ENCODE measurements at places on chromosomes 3 and 15.

GRCh38 chr15:91408476-91409076 lies 308.5 kb downstream of the SV2B start:
- DNase-seq = no peak

GRCh38 chr3:7744850-7745249 lies 756.8 kb upstream of the LMCD1 start:
- no peak for DNase-seq

DNA sequence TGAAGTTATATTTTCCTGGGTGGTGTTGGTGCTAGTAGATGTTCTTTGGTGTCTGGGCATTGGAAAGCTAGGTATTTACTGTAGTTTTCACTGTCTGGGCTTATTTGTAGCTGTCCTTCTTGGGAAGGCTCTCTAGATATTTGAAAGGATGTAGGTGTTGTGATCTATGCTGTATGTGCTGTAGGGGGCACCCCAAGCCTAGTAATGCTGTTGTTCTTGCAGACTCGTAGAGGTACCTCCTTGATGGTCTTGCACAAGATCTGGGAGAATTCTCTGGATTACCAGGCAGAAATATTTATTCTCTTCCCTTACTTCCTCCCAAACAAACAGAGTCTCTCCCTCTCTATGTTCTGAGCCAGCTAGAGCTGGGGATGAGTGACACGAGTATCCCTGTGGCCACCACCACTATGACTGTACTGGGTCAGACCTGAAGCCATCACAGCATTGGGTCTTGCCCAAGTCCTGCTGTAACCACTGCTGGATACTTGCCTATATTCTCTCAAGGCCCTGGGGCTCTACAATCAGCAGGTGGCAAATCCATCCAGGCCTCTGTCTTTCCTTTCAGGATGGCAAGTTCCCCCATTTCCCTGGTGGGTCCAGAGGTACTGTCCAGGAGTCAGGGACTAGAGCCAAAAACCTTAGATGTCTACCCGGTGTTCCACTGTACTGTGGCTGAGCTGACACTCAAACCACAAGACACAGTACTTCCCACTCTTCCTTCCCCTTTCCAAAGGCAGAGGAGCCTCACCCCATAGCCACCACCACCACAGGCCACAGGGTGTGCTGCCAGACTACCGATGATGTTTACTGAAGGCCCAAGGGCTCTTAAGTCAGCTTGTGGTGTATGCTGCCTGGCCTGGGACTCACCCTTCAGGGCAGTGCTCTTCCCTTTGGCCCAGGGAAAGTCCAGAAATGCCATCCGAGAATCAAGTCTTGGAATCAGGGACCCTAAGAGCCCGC lies 195.2 kb upstream of the DPPA4 start:
- DNase-seq = no peak

DNA sequence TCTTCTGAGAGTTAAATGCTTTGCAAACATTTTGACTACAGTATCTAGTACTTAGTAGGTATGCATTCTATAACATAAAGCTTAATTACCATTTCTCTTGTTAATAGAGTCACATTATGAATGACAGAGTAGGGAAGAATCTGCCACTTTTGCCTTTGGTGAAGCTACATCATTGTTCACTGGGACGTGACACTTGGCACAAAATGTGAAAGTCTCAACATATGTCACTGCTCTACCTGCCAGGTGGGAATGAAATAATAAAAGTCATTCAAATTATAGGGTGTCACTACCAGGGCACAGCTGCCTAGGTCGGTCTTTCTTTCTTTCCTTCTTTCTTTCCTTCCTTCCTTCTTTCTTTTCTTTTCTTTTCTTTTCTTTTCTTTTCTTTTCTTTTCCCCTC lies 17.6 kb downstream of the GPR87 start:
- DNase-seq = no peak

GRCh38 chr3:157498371-157498770 lies 4.8 kb downstream of the VEPH1 start:
- DNase-seq = no peak

DNA sequence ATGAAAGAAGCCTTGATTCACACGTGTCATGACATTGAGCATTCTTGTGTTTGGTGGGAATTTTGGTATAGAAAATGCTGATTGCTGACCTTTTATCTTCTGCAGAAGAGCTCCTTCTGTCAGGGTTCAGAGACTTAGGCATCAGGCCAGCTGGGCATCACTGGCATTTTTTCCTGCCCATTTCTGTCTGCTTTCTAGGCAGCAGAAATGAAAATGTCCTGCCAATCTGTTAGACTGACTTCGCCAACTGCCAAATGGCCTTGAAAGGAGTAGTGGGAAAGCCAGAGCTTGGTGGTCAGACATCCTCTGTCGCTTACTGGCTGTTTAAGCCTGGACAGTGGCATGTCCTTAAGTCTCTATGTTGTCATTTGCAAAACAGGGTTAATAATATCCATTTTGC lies 57.4 kb downstream of the EEFSEC start:
- DNase-seq = no peak

DNA sequence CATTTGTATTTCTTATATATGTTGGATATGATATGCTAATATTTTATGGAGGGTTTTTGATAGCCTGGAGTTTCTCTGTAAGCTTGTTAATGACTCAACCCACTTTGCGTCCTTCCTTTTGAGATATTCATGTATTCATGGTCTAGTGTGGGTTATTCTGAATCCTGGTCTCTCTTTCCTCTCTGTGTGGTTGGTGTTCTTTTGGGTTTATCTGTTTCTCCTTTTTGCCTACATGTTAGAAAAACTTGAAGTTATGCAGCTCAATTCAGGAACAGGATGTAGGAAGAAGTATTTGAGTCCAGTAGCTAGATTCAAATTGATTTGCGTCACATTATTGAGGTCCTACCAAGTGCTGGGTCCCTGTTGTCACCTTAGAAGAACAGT lies 28.1 kb downstream of the CMTM7 start:
- no peak for DNase-seq

DNA sequence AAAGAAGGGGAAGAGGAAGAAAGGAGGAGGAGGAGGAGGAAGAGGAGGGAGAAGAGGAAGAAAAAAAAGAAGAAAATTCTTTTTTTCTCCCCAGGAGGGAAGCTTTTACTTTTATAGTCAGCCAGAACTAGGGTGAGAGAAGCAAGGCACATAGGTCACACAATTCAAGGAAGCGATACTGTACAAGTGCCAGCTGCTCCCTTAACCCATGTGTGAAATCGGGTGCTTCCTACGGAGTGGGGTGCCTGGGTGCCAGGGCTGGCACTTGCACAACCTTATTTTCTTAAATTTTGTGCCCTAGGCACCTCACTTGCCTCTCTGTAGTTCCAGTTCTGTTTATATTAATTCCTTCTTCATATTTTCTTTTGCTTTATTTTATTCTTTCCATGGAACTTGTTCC lies 150.4 kb downstream of the LIPC start:
- DNase-seq = no peak

DNA sequence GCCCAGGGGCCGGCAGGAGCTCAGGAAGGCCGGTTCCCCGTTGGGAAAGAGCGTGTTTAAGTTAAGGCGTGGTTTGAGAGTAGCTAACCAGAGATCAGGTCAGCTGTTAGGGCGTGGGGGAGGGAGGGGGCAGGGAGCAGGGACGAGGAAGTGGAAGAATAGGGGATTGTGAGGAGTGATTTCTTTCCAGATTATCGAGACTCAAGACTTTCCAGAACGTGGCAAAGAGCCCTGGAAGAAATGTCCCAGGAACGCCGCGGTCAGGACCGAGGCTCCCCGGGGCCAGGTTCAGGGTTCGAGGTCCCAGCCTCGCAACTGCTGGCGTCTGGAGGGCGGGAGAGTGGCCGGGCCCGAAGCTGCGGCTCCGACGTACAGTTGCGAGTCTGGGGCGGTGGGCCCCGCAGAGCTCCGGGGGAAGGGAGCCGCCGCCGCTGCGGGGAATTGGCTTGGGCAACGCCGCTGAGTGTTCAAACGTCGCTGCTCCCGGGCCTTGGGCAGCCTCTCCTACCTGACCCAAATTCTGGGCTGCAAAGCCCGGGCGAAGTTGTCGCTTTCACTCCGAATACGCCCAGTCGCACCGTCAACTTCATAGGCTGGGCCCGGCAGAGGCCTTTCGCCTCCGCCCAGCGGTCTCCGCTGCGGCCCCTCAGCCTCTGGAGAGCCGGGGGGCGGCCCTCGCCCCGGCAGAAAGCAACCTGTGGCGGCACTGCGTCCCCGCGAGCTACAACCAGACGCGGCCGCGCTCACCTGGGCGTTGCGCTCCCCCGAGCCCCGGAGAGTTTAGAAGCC lies 9.5 kb downstream of the ISL2 start:
- DNase-seq = no peak

DNA sequence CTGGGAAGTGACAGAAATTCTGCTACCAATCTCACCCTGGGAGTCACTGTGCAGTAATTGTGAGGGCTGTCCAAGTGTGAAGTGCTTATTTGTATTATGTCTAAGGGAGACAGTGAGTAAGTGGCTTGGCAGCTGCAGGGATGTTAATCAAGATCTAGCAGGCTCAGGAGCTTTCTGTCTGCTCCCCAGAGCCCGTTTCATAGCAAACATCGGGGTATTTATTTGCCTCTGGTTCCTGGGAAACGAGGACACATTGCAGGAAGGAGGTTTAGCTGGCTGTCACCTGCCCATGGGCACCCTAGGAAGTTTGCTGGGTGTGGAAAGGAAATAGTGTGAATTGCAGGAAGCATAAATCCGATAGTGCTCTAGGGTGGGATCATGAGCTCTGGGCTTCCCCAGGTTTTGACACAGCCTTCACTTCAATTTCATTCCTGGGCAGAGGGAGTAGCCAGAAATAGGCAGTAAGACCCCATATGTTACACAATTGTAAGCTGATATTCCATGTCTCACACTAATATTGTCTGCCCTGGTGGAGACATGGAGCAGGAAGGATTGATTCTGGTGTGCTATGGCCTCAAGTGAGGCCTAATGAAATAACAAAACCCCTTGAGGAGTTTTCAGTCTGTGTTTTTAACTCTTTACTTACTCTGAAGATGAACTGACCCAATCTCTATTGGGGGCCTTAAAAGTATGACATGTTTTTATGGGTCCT lies 74.1 kb upstream of the MITF start:
- DNase-seq = no peak

DNA sequence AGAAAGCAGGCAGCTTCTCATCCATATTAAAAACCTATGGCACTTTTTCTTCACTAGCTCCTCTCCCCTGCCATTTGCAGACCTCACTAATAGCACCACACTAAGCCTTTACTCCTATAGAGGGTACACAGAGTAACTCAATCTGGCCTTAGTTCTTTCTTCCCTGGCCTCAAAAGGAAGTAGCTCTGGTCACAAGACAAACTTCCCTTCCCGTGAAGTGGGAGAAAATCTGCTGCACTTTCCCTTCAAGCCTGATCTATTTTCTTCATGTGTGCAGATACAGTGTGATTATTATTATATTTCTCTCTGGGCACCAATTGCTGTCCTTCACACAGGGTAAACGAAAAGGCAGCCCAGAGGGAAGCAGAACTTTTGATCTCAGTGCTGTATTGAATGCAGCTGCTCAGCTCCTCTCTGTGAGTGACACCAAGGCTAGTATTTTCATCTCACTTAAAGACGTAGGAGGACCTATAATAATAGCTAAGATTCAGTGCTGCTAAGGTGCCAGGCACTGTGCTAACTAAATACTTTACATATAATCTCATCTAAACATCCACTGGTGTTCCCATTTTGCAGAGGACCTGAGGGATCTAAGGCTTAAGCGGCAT lies 61.9 kb upstream of the RASGRP1 start:
- no peak for DNase-seq

GRCh38 chr15:43277231-43277823 lies 10.6 kb upstream of the TGM5 start:
- DNase-seq = no peak

GRCh38 chr3:123153125-123154019 lies 48.4 kb upstream of the SEC22A start:
- no peak for DNase-seq

GRCh38 chr15:83993591-83993990 lies 242.0 kb upstream of the GOLGA6L4 start:
- no peak for DNase-seq

DNA sequence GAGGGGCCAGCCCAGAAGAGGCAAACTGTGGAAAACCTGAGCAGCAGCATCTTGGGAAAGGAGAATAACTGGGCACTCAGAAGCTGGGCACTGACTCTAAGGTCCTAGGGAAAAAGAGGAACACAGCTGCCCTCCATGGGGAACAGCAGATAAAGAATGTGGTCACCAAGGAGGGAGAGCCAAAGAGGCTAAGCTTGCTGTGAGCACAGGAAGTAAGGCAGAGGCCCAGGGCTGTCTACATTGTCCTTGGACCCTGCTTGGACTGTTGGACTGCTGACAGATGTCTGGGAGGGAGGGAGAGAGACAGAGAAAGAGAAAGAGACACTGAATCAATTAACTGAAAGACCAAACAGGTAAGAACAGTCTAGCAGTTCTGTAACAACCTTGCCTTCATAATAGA lies 4.5 kb upstream of the MNS1 start:
- DNase-seq = no peak

DNA sequence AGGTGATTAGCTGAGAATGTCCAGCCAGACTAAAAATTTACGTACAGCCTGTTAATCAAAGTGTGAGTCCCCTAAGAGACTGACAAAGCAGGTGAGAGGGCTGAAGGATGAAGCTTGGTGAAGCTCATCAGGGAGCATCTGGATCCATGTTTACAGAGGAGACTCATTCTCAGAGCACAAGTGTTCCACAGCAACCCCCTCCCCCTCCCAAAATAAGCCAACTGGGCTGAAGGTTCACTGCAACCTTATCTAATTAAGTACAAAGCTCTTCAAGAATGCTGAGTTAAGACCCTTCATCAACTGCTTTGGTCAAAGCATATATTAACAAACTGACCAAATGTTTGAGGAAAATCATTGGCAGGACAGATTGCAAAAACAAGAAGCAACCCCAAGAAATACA lies 262.6 kb upstream of the ZNF385D start:
- DNase-seq = no peak

DNA sequence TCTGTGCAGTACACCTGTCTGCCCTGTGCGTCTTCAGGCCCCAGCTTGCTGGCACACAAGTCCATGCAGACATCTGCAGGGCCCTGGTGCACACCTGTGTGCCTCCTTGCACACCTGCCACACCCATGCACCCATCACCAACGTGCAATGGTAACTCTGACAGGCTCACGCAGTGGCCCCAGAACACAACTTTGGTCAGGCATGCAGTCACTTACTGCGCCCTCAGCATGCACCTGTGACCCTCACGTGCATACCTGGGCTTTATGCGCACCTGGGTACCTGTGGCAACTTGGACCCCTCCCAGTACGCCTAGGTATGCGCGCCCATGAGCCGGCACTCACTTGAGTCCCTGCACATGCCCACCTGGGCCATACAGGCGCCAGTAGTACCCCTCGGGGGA lies 1.7 kb downstream of the PLXND1 start:
- DNase-seq = no peak

DNA sequence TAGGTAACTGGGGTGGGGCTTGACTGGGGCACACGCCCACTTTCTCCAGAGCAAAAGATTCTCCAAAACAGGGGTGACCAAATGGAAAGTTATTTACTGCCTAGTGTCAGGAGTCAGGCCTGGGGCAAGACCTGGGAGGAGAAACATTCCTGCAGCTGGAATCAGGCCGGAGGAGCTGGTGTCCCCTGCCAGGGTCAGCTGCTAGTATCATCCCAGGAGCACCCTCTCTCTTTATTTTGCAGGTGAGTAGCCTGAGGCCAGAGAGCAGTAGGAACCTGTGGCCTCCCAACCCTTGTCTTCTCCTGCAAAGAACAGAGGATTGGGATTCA lies 32.9 kb downstream of the DNAJB8 start:
- no peak for DNase-seq
